IPS DF 19.7 (cell line): ENCODE measurements at places on chromosomes 4 and X.

DNA sequence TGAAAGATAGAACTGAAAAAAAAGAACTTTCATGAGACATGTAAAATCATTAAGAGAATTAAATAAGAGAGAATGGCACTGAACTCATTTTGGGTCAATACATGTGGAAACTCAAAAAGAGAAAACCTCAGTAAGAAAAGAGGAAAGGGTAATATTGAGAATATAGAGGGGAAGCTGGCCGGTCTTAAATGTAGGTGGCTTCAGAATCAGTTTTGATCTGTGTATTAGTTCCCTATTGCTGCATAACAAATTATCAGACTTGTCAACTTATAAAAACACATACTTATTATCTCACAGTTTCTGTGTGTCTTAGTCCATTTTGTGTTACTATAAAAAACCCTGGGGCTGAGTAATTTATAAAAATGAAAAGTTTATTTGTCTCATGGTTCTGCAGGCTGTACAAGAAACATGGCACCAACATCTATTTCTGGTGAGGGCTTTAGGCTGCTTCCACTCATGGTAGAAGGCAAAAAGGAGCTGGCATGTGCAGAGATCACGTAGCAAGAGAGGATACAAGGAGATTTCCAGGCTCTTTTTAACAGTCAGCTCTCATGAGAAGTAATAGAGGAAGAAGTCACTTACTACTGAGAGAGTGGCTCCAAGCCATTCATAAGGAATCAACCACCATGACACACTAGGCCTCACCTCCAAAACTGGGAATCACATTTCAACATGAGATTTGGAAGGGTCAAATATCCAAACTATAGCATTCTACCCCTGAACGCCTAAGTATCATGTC lies 29.6 kb downstream of the SATL1 start:
- no peak for DNase-seq

DNA sequence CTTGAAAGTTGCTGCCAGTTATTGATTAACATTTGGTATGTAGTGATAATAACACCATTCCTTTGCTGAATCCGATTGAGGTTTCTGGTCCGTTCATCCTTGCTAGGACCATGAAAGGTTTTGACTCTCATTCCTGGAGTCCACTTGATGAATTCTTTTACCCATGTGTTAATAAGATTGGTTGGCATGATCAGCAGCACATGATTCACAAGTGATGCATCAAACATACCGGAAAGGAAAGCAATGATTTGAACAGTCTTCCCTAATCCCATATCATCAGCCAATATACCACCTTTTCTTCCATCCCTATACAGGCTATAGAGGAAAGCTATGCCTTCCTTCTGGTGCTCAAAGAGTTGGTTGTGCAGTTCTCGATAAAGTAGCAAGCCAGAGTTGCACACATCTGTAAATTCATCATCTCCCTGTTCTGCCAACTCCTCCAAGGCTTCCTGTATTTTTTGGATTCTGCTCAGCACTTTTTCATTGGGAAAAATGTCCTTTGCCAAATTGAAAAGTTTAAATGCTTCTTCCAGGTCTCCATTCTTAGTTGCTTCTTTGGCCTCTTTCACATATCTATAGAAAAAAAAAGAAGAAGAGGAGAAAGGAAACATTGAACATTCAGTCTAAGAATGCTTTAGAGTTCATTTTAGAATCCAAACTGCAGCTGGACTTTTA lies 26.7 kb downstream of the PIN4 start:
- DNase-seq, result no peak

DNA sequence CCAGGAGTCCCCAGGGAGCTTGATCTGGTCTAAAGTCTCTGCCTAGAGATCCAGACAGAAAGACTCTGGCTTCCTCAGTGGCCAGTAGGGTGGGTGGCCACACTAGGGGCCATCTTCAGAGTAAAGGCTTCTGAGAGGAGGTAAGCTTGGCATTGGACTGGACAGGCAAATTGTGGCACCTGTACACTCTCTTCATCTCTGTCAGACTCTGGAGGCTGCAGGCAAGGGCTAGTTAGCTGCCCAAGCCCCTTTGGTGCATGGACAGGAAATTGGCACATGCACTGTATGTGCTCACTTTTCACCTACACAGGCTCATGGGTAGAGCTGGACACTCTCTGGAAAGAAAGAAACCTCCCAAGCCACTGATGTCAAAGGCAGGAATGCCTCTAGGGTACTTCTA lies 142.8 kb downstream of the PJA1 start:
- DNase-seq, result no peak

DNA sequence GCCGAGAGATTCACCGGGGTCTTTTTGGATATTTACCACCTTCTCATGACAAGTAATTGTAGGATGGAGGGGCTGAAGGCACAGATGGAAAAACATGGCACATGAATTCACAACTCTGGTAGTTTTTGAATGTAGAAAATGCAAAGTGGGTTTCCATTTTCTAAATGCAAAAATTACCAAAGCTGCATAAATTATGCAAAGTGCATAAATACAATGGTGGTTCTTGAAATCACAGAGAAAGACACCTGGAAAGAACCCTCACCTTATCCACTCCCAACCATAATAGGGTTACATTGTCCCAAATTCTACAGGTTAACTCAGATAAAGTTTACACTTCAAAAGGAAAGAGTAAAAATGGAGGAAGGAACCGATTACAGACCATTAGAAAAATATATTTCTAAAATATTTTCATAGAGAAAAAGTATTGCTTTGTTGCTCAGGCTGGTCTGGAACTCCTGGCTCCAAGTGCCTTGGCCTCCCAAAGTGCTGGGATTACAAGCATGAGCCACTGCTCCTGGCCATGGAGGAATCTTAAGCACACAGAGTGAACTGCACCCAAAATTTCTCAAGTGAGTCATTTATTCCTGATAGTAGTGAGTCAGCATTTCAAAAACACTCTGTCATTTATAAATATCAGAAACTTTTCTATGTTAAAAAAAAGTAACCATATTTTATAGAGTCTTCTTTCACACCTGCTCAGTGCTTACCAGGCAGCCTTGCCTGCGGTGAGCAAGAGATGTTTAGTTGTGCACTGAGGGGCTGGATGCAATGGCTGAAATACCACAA lies 101.4 kb downstream of the FIP1L1 start:
- DNase-seq, result no peak

- DNase-seq, result no peak
Observed at GRCh38 chr4:157143369-157143768, 67.4 kb downstream of the GLRB start.

- no peak for DNase-seq
Observed at GRCh38 chr4:98319021-98319420, 57.8 kb downstream of the RAP1GDS1 start.

DNA sequence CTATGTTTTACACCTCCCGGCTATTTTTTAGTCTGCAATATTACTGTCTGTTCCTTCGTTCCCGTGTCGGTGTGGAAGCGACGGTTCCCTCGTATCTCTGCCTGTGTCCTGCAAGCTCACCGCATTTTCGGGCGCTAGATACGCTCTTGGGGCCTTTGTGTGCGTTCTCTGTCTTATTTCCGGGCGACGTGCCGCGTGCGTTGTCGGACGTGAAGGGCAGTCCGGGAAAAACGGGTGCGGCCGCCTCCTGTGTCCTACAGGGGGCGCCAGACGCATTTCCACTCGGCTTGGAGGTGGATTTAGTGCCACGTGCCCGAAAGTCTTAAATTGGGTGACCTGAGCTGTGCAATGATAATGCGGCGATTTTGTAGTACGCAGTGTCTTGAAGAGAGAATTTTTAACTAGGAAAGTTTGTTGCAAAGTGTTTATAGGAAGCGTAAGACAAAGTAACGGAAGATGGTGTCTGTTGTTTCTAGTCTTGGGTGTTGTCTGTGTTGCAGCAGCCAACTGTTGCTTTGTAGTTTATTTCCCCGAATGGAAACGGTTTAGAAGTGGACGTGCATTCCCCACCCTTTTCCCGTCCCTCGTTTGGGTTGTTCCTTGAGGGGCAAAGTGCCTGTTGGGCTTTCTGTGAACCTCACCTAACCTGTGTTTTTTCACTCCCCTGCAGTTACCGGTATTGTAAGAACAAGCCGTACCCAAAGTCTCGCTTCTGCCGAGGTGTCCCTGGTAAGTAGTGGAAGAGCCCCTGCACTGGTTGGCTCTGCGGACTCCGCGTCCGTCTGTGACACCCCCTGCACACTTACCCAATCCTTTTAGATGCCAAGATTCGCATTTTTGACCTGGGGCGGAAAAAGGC lies 720 bp downstream of the RPL10 start:
- DNase-seq, result no peak

DNA sequence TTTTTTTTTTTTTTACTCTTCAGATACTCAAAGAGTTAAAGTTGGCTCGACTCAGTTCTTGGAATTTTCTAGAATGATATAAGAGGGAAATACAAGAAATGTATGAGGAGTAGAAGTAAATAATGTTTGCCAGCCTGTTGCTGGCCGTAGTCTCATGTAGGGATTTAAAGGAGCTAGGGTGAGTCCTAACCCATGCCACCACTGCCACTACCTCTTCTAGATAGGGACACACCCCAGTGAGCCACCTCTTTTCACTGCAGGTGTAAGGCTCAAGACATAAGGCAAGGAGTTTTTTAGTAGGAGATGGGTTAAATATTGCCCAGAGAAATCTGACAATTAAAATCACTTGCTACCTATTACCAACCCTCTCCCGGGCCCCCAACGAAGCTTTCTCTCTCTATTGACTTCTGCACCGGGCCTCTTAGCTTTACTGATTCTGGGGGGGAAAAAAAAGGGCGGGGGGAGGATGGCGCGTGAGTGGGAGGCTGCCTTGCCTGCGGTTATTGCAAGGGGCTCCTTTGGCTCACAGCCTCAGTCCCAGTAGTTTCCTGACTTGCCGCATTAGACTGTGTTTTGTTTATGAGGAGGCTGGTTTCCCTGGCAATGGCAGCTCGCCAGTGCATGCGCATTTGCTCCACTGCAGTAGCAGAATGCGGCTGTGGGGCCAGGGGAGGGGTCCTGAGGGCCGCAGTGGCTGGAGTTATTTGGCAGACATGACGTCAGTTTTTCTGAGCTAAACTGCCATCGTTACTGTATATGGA lies 3.0 kb downstream of the LINC00632 start:
- DNase-seq, result no peak

- no peak for DNase-seq
Observed at GRCh38 chr4:172982151-172982590, 186.4 kb upstream of the GALNT7 start.

GRCh38 chr4:76897536-76898384 lies at the start of gene SOWAHB:
Gene SOWAHB (minus strand): TSS chr4:76898144. CDS start chr4:76897849, 295 bp downstream.
- DNase-seq, result no peak

- no peak for DNase-seq
Observed at GRCh38 chrX:81120258-81120935, 81.3 kb downstream of the HMGN5 start.

- no peak for DNase-seq
Observed at GRCh38 chrX:29824176-29824906, 391.0 kb upstream of the MAGEB2 start.

- no peak for DNase-seq
Observed at GRCh38 chr4:25032126-25032525, 1.4 kb upstream of the LGI2 start.

- DNase-seq, result no peak
Observed at GRCh38 chrX:44401151-44401550, 57.7 kb upstream of the EFHC2 start.

DNA sequence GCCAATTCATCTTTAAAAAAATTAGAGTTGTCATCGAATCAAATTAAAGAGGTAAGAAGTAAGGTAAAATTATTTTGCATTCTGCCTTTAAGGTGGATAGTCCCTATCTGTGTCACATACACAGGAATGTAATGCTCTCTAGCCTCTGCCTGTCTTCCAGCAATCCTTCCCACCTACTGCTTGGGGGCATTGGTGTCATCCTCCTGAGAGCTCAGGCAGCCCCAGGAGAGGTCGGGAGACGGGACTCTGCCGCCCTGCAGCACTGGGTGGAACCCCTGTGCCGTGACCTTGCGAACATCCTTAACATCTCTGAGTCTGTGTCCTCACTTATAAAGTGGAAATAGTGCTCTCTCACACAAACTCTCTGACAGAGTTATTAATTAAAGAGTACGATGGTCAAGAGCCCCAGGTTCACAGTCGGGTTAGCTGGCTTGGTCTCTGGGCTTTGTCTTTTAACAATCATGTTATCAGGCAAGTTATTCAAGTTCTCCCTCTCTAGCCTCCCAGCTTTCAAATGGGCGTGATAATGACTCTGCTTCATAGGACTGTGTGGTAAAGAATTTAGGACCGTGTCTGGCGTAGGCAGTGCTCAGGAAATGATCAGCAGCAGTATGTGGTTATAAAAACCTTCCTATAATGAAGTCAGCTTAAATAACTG lies 10.2 kb downstream of the TLR3 start:
- DNase-seq, result no peak
